ENCODE measurements at places on chromosomes 12 and 14. TPM values are rescaled to one million over a fixed set of nuclear protein-coding genes. Genes with fewer than 3 reads are reported as not detected.

GRCh38 chr14:91884664-91885063 is 17.3 kb upstream of the TC2N start:
- DNase-seq: no peak

- DNase-seq: no peak
Measured at GRCh38 chr12:31057671-31058070, 16.0 kb upstream of the DDX11 start.

GRCh38 chr12:42056130-42056529 is 88.5 kb downstream of the GXYLT1 start:
- DNase-seq: no peak

DNA sequence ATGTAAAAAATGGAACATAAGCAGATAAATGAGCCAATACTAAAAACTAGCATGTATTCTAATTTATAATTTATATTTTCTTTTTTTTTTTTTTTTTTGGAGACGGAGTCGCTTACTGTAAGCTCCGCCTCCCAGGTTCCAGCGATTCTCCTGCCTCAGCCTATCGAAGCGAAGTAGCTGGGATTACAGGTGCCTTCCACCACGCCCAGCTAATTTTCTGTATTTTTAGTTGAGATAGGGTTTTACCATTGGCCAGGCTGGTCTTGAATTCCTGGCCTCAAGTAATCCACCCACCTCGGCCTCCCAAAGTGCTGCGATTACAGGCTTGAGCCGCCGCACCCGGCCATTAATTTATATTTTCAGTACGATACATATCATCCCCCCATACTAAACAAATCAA is 2.7 kb downstream of the MAPK1IP1L start:
- no peak for DNase-seq

GRCh38 chr12:91743704-91744321 is 401.8 kb downstream of the BTG1 start:
- DNase-seq: no peak

DNA sequence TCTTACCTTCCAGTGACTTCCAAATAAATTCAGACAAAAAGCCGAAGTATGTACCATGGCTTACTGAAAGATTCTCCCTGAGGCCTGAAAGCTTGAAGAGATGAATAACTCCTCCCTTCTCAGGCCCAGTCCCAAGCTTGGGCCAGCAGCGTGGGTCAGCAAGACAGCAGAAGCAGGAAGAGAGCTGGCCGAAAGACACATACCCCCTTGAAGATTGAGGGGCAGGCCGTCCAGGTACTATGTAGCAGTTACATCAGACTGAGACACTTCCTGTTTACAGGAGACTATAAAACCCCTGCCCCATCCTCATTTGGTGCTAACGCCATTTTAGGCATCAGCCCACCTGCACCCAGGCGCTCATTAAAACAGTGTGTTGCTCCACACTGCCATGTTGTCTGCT is 15.0 kb downstream of the NDUFA12 start:
- no peak for DNase-seq

DNA sequence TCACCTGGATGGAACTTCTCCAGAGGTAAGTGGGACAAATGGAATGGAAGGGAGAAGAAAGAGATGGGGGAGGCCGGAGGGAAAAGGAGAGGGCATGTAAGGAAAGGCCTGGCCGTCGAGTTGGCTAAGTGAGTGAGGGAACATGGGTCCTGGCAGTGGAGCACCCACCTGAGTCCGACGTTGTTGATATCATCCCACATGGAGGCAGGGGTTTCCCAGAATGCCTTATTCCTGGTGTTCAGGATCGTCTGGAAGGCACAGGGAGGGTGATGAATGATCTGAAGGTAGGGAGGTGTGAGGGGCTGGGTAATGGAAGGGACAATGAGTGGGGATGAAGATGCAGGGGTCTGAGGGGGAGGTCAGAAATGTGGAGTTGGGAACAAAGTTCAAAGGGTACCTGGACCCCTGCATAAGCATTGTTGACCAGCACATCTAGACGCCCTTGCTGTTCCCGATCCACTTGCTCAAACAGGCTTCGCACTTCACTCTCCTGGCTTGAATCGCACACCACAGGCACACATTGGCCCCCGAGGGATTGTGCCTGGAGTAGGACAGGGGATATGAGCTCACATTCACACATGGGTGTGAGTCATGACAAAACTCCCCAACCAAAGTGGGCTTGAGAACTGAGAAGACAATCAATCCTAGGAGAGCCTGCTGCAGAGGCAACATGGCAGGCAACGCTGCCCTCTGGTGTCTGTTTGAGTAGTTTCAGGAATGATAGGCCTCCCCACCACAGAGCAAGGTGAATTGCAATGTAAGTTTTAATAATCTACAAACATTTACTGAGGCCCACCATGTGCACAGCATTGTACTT is 3.0 kb downstream of the DHRS1 start:
- peak; percentile 54 for DNase-seq

- DNase-seq: peak; percentile 25
Measured at GRCh38 chr12:109999983-110000505, 814 bp downstream of the ANKRD13A start.

GRCh38 chr12:105920161-105920684 is 218.5 kb downstream of the NUAK1 start:
- no peak for DNase-seq

DNA sequence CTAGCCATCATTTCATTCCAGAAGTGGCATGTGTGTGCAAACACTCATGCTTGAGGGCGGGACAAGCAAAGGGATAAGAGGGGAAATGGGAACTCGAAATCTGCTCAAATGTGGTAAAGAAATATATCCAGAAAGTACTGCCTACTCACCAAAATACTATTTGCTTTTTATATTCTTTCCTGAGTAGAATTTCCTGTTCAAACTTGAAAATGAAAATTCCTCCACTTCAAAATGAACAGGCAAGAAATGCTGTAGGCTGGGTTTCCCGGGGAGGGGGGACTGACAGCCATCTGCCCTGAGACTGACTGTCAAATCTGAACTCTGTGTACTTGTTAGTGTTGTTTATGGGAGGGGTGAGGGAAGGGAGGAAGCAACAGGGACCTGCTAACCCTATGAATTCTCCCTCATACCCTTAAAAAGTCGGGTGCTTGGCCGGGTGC is 34.6 kb downstream of the NTF3 start:
- DNase-seq: no peak

- DNase-seq: no peak
Measured at GRCh38 chr14:32633224-32633859, 304.2 kb downstream of the AKAP6 start.

- DNase-seq: no peak
Measured at GRCh38 chr14:103547941-103548462, 14.5 kb downstream of the BAG5 start.

- no peak for DNase-seq
Measured at GRCh38 chr12:12599750-12600643, 11.7 kb upstream of the CREBL2 start.

DNA sequence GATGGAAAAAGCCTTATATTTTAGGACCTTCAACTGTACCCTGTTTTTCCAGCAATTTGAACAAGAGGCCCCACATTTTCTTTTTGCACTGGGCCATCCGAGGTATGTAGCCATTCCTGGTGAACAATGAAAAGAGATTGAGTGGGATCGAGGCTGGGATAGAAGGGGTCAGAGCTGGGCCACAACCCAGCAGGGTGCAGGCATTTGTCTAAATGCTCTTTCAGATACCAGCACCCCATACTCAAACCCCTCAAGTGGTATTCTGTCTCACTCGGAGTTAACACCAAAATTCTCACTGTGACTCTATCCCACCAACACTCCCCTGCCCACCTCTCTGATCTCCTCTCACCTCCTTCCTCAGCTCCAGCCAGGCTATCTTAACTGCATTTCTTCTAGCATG is 26.8 kb downstream of the DUSP6 start:
- no peak for DNase-seq

GRCh38 chr14:57865403-57866198 is at the start of gene SLC35F4:
Gene SLC35F4 (minus strand): TSS chr14:57866092.
- peak; percentile 91 for DNase-seq

DNA sequence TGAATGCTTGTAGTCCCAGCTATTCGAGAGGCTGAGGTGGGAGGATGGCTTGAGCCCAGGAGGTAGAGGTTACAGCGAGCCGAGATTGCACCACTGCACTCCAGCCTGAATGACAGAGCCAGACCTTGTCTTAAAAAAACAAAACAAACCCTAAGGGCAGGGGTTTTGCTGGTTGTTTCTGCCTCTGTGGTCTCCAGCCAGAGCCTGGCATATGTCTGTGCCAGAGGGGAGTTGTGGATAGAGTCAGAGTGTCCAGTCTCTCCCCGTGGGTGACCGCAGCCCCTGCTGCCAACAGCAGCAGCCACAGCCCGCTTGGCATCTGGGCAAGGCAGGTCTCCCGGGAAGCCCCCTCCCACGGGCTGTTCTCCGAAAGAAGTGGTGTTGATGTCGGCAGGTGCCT is 37.6 kb downstream of the MVK start:
- no peak for DNase-seq

GRCh38 chr12:53592426-53592825 is 33.8 kb downstream of the ATF7 start:
- DNase-seq: no peak

DNA sequence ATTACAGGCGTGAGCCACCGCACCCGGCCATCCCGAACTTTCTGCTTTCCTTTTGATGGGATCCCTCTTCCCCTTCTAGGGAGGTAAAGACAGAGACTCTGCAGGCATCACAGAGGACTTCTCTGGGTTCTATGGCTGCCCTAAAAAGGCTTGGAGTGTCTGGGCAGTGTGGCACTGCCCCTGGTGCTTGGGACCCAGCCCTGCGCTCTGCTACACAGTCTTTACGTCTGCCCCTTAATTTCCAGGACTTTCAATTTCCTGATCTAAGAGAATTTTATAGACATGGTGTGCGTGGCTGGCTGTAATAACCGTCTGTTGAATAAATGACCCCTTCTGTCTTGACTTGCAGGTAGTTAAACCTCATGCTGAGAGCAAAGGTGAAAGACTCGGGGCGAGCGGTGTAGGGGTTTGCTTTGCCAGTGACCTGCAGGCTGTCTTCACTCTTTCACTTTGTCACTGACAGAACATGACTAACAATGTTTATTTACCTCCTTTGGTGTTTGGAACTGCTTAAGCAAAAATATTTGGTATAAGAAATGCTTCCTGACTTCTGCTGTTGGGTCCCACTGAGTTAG is 110.9 kb upstream of the MAP1LC3B2 start:
- DNase-seq: no peak

MANSC4 gene
- not detected for total RNA-seq

TMEM63C gene
- 8.8 TPM for total RNA-seq

SOCS4 gene
- 20.7 TPM for total RNA-seq

MTA1 gene
- 251 TPM for total RNA-seq

CLEC6A gene
- total RNA-seq: 0.11 TPM

RTL1 gene
- 0.07 TPM for total RNA-seq

MYL2 gene
- total RNA-seq: not detected

CD163L1 gene
- 0.32 TPM for total RNA-seq
